ENCODE measurements at places on chromosomes 4 and X.

DNA sequence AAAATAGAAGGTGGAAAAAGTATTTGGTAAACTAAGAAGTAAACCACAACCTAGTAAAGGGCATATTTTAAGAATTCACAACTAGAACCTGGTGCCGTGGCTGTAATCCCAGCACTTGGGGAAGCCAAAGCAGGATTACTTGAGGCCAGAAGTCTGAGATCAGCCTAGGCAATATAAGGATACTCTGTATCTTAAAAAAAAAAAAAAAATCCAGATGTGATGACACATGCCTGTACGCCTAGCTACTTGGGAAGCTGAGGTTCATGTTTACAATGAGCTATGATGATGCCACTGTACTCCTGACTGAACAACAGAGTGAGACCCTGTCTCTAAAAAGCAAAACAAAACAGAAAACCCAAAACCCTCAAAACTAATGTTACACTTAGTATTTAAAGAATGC lies 294.9 kb upstream of the ZCCHC13 start:
- peak; percentile 28 for DNase-seq

GRCh38 chr4:158599150-158599549 lies 72.5 kb downstream of the C4orf46 start:
- no peak for DNase-seq

GRCh38 chrX:149910178-149910695 lies 19.1 kb upstream of the HSFX4 start:
- no peak for DNase-seq

DNA sequence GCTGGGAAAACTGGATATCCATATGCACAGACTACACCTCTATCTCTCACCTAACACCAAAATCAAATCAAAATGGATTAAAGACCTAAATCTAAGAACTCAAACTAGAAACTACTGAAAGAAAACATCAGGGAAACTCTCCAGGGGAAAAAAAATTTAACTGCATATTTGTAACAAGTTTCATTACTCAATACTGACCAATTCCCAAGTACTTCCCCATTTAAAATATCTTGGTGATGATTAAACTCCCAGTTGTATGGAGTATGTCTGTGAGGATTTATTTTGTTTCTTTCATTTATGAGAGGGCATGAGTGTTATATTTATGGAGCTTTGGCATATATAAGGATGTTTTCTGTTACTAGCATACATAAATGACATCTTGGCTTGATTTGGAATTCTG lies 112.3 kb upstream of the IL15 start:
- peak; percentile 15 for DNase-seq

GRCh38 chr4:183329954-183330742 lies 7.9 kb upstream of the CLDN24 start:
- no peak for DNase-seq

DNA sequence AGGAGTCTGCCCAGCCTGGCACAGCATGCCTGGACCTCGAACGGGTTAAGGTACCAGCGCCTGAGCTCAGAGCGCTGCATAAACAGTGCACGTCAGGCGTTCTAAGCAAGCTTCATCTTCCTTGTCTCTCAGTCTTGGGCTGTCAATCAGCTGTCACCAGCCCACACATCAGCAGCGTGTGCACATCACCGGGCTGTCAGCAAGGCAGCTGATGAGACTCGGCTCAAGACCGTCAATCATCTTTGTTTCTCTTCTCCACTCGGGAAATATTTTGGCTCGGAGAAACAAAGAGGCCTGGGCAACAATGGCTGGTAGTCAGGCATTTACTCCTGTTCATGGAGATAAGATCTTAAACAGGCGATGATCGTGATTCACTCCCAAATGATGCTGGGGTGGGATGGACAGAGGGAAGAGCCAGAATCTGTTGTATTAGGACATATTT lies 141.3 kb downstream of the LDB2 start:
- peak; percentile 71 for DNase-seq

- DNase-seq, result no peak
These were observed 124.0 kb downstream of the FAM53A start for GRCh38 chr4:1559896-1560650.

DNA sequence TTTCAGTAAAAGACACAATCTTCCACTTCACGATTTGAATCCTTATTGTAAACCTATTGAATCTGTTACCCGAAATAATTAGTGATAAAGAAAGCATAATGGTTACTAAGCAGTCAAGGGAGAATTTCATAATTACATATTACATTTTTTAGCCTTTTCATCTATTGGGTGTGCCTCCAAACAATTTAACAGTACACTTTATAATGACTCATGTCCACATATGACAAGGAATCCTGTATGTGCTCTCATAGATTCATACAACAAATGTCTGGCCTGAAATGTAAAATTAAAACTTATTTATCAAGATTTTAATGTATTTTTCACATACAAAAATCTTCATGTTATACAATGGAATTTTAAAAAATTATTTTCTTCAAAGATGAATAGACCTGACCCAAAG lies 39.4 kb downstream of the PPP3CA start:
- peak; percentile 22 for DNase-seq

DNA sequence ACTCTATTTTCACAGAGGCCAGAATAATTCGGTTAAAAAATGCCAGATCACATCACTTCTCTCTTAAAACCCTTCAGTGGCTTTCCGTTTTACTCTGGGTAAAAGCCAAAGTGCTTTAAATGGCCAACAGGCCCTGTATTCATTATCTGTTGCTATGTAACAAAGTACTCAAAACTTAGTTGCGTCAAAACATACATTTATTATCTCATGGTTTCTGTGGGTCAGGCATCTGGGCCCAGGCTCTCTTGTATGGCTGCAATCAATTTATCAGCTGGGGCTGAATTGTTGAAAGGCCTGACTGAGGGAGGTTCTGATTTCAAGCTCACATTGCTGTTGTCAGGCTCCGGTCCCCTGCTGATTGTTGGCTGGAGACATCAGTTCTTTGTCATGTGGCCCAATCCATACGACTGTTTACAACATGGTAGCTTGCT lies 72.7 kb upstream of the H2AZ1 start:
- DNase-seq, result no peak

DNA sequence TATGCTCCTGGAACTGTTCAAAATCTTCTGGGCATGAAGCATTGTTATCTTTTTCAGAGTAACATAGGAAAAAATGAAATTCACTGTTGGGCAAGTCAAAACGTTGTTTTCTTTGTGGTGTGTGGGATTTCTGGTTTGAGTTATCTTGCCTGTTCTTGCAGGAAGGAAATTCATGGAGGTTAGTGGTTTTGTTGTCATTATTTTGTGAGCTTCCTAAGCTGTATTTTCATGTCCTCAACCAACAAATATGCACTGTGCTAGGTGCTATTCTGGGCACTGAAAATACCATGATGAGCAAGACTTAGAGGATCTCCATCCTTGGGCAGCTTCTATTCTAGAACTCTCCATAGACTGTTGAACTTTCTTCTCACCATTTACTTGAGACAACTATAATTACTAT lies 16.9 kb downstream of the SPINK2 start:
- DNase-seq, result no peak

DNA sequence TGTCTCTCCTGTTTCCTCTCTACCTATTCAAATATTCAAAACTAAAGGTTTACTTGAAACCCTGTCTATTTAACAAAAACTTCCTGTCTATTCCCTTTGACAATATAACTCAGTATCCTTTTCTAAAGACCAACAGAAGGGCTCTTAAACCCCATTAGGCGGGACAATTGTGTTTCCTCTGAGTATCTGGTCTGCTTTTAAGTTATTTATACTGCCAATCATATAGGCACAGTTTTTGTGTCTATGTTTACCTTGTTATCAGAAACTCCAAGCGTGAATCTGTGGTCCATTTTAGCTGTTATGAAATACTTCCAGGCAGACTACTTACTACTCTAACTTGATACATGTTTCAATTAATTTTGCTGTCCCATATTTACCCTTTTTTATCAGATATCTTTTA lies 350.0 kb upstream of the CTSO start:
- no peak for DNase-seq

GRCh38 chr4:162409048-162409447 lies 245.2 kb upstream of the FSTL5 start:
- DNase-seq, result no peak

GRCh38 chrX:47030339-47030738 lies 47.9 kb upstream of the RGN start:
- DNase-seq, result peak; percentile 74

GRCh38 chr4:27714073-27714472 lies 853.4 kb downstream of the STIM2 start:
- peak; percentile 82 for DNase-seq

GRCh38 chr4:137474711-137475301 lies 57.5 kb downstream of the PCDH18 start:
- no peak for DNase-seq

DNA sequence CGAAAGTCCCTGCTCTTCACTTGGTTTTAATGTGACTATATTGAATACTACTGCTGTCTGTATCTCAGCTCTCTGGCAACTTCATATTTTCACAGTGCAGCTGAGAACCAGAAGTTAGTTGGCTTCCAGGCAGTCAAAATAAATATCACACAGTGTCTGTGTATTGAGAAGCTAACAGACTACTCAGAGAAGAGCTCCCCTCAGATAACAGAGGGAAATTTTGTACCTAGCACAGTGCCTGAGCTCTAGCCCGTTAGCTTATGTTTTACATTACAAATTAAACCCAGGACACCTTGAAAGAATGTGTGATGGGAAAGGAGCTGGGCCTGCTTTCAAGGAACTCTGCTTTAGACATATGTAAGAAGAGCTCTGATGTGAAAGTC lies 22.7 kb downstream of the JADE1 start:
- no peak for DNase-seq

DNA sequence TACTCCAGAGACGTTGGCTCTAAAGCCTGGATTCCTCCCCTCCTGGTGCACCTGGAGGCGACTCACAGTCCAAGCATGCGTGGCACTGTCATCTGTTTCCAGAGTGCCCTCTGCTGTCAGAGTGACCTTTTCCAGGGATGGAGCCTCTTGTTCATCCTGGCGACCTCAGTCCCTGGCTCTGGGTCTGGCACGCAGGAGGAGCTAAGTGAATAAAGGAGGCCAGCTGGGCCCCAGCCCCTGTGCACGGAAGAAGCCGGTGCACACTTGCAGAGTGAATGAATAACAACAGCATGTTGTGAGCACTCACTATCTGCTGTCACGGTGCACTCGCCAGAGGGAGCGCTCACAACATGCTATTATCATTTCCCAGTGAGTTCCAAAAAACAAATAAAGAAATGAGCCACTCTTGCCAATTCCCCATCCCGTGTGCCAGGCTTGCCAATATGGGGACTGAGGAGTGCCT lies 27.8 kb upstream of the PSAPL1 start:
- peak; percentile 28 for DNase-seq

DNA sequence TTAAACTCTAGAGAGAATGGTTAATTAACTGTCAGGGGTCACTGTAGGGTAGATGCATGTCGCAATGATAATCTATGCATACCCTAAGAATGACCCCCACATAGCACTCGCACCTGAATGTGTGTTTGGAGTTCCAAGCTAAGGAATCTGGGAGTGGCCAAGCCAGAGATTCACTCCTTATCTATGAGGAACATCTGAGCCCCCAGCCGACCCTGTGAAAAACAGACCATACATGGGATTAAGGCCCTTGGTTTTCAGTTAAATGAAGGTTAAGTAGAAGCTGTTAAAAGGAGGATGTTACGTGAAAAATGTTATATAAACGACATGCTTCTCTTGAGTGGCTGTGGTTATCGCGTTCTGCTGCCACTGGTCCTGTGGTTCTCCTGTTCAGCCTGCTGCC lies 147.2 kb downstream of the RELL1 start:
- DNase-seq, result no peak

DNA sequence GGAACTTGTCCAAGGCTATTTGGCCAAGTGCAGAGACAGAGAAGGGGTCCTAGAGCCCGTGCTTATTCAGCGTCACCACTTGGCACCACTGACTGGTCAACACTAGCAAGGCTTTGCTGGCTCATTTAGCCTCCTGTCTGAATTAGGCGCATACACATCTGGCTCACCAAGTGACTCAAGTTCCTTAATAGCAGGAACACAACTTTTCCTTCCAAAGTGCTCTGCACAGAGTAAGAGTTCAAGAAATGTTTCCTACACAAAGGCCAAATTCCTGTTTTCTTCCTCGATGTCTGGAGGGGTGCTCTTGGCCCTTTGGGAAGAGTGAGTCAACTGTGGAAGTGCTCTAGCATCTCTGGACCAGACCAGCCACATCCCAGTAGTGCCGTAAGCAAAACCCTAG lies 26.8 kb upstream of the CENPU start:
- DNase-seq, result no peak

- DNase-seq, result no peak
These were observed 7.4 kb upstream of the UBA1 start for GRCh38 chrX:47186096-47186740.

DNA sequence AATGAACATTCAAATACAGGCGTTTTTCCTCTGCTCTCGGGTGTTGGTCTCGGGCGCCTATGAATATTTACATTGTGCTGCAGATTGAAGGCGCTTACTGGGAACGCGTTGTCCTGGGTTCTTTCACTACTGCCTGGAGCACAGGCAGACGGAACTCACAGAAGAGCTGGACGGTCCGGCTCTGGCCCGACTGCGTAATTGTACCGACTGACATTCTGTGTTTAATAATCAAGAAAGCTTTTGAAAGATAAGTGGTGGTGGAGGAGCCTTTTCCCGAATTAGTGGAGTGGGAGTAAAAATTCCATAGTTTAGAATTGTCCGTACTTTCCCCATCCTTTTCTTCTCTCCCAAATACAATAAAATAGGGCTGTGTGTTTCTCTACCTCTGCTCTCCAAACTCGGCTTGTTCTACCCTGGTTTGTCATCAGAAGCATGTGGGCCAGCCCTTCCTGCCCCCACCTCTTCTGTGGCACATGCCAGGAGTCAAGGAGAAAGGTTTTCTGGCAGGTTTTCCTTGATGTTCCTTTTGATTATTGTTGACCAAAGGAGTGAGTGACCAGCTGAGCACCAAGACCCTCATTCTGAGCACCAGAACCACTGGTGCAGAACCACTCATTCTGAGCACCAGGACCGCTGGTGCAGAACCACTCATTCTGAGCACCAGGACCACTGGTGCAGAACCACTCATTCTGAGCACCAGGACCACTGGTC lies 2.3 kb downstream of the FHDC1 start:
- no peak for DNase-seq

DNA sequence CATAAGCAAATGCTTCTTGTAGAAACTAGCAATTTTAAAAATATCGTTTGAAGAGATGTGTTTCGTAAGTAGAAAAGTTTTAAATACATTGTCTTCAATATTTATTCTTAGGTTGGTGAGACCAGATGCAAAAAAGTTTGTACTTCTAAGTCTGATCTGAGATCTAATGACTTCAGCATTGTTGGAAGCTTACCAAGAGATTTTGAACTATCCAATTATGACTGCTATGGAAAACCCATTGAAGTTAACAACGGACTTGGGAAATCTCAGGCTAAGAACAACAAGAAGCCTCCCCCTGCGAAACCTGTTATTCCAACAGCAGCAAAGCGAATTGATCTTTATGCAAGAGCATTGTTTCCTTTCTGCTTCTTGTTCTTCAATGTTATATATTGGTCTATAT lies 50.2 kb upstream of the GRIA2 start:
- DNase-seq, result no peak

GRCh38 chr4:170700064-170700463 lies 610.3 kb upstream of the AADAT start:
- no peak for DNase-seq

DNA sequence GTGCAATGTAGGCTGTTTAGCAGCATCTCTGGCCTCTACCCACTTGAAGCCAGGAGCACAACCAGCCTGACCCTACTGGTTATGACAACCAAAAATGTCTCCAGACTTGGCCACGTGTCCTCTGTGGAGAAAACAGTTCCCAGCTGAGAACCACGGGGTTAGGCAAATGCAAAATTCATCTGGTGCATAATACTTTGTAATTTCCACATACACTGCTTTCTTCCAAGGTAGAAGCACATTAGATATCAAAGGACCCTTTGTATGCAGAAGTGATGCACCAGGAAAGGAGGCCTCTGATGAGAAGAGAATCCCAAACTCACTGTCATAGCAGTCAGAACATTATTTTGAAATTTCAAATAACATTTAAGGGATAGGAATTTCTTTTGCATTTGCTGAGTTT lies 26.3 kb downstream of the MFAP3L start:
- no peak for DNase-seq
